ENCODE measurements at places on chromosomes 16 and 17.

- no peak for DNase-seq
Observed at GRCh38 chr16:86011532-86011931, 112.6 kb downstream of the IRF8 start.

GRCh38 chr16:84868328-84868727 lies 48.5 kb downstream of the CRISPLD2 start:
- DNase-seq, result no peak

GRCh38 chr16:4892361-4893102 lies 44.4 kb downstream of the PPL start:
- no peak for DNase-seq

GRCh38 chr17:38428643-38429371 lies 543 bp downstream of the ARHGAP23 start:
- DNase-seq, result no peak

- no peak for DNase-seq
Observed at GRCh38 chr17:40318830-40319391, 9.9 kb downstream of the RARA start.

DNA sequence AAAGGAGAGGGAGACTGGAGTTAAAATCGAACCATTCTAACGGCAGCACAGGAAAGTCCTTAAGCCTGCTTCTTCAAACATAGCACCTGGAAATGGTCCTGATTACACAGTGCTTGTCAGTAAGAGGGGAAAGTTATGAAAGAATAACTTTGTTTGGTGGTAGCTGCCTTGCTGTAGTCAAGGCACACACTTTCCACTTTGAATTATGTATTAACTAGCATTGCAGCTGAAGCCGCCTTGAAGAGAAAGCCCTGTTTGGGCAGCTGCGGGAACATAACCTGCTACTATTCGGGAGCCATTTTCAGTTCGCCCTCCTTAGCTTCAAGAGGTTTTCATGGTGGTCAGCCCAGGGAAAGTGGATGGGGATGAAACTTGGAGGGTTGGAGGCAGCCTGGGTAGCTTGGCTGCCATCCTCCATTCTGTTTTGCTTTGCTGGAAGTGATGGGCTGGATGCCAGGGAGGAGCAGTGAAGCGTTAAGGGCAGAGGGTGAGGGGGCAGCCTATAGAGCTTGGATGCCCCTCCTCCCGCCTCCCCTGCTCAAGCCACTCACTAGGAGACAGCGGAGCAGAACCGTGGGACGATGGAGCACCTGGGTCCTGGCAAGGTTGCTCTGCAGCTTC lies 5.3 kb upstream of the HAS3 start:
- no peak for DNase-seq

- peak; percentile 9 for DNase-seq
Observed at GRCh38 chr17:30939051-30939689, 17.4 kb downstream of the ADAP2 start.

DNA sequence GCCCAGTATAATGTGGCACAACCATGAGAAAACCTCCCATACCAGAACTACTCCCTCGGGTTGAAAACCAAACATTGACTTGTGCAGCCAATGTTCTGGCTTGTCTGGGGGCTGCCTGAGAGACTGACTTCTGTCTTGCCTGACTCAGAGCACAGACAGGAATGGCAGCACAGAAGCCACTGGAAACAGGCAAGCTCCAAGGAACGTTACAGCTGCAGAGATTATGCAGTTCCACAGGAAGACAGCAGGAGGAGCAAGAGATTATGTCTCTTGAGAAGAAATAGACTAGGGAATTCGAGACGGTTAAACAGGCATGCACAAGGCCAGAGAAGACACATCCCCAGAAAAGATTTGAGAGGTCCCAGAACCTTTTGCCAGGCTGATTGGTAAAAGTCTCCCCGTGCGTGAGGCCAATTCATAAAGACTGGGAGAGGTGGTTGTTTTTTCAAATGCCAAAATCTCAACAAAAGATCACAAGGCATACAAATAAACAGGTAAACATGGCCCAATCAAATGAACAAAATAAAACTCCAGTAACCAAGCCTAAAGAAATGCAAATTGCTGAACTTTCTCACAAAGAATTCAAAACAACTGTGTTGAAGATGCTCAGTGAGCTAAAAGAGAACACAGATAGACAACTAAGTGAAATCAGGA lies 90.6 kb upstream of the CDH5 start:
- peak; percentile 33 for DNase-seq

- no peak for DNase-seq
Observed at GRCh38 chr16:57741660-57742191, 6.2 kb downstream of the KATNB1 start.

GRCh38 chr17:57988301-57989250 lies 522 bp upstream of the VEZF1 start:
- DNase-seq, result peak; percentile 58

GRCh38 chr17:35555691-35556090 lies 4.9 kb downstream of the SLFN14 start:
- no peak for DNase-seq

GRCh38 chr17:1481736-1482135 lies 10.8 kb downstream of the MYO1C start:
- DNase-seq, result no peak

DNA sequence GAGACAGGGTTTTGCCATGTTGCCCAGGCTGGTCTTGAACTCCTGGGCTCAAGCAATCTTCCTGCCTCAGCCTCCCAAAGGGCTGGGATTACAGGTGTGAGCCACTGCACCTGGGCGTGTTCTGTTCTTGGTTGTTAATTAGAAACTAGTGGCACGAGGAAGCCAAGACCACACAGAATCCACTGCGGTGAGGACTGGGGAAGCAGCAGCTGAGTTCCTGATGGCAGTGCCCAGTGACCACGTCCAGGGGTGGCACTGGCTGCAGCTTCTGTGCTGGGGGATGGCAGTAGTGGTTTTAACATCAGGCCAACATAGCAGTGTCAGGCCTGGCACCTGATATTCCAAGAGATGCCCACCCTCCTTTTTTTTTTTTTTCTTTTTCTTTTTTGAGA lies 39.7 kb upstream of the NDRG4 start:
- no peak for DNase-seq

DNA sequence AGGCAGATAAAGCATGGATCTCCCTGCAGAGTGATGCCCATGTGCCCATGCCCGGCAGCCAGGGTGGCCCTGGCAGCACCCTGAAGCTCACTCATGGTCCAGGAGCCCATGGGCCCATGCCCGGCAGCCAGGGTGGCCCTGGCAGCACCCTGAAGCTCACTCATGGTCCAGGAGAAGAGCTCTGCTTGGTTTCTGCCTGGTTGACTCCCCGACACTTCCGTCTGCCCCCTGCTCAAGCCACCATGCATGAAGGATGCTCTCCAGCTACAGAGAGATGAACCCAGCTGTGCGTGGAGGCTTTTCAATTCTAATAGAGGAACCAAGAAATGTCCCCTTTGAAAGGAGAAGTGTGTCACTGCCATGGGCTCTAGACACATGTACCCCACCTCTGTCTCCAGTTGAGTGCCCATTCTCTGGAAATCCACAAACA lies 8.7 kb downstream of the CCL17 start:
- DNase-seq, result no peak

GRCh38 chr16:62883509-62883908 lies 847.3 kb upstream of the CDH8 start:
- DNase-seq, result no peak

GRCh38 chr16:85847681-85848601 lies 48.4 kb downstream of the COX4I1 start:
- DNase-seq, result no peak

- peak; percentile 8 for DNase-seq
Observed at GRCh38 chr17:54968988-54969332, 395 bp downstream of the STXBP4 start.

DNA sequence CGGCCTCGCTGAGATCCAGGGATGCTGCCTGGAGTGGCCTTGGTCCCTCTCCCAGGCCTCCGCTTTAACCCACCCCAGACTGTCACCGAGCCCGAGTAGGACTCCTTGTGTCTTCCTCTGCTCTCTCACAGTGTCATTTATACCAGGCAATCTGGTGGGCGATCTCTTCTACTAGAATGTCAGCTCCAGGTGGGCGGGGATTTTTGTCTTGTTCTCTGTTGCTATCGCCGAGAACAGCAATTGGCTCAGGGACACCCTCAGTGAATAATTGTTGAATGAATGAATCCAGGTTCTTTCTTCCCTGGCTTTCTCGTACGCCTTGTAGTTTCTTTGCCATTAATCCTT lies 591 bp downstream of the DHX38 start:
- no peak for DNase-seq

DNA sequence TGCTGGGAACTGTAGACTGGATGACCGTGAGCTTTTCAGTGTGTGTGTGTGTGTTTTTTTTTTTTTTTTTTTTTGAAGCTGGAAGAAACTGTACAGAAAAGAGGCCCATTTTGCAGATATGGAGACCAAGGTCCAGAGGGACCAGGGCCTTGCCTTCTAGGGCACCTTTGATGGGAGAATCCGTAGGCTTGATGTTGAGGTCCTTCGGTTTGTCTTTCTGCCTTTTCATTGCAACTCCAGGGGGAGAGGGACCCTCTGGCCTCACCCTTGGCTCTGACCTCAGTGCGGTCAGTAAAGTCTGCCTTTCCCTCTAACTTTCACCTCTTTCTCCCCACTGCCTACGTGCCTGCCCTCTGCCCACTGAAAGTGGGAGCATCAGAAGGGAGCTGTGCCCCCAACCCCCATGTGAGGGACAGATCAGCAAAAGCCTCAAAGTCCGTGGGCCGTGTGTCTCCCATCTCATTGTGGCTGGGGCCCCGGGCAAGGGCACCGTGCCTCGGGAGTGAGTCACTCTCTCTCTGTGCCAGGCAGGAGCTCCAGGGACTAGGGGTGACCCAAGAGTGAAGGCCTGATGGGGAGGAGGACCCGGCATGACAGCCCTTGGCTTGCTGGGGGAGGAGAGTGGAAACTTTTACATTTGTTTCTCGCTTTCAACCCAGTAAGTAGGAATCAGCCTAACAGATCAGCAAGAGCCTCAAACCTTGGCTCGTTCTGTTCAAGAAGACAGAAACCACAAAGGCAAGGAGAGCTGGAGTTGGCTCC lies 123.6 kb downstream of the CMIP start:
- DNase-seq, result peak; percentile 11

GRCh38 chr16:87953308-87954215 lies 2.3 kb downstream of the BANP start:
- DNase-seq, result no peak

GRCh38 chr16:27258241-27258734 lies 10.3 kb downstream of the NSMCE1 start:
- DNase-seq, result no peak

- no peak for DNase-seq
Observed at GRCh38 chr17:1752425-1753262, 9.2 kb upstream of the SERPINF1 start.

GRCh38 chr16:77972062-77972392 lies 50.3 kb upstream of the CLEC3A start:
- no peak for DNase-seq

GRCh38 chr16:69848637-69849545 lies 86.8 kb downstream of the WWP2 start:
- no peak for DNase-seq

GRCh38 chr16:13441675-13442074 lies 478.3 kb upstream of the ERCC4 start:
- no peak for DNase-seq

- DNase-seq, result peak; percentile 40
Observed at GRCh38 chr17:74513987-74514631, 17.2 kb downstream of the CD300LB start.

- DNase-seq, result no peak
Observed at GRCh38 chr16:57663436-57663835, 4.7 kb upstream of the ADGRG3 start.

DNA sequence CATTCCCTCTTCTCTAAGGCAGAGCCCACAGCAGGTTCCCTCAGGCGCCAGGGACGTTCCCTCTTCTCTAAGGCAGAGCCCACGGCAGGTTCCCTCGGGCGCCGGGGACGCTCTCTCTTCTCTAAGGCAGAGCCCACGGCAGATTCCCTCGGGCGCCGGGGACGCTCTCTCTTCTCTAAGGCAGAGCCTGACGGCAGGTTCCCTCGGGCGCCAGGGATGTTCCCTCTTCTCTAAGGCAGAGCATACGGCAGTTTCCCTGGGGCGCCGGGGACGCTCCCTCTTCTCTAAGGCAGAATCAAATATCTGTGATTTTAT lies 24.3 kb downstream of the ACSF3 start:
- no peak for DNase-seq

GRCh38 chr17:39236981-39237441 lies 11.3 kb upstream of the STAC2 start:
- DNase-seq, result no peak

GRCh38 chr16:4295581-4295980 lies 20.3 kb upstream of the GLIS2 start:
- no peak for DNase-seq

DNA sequence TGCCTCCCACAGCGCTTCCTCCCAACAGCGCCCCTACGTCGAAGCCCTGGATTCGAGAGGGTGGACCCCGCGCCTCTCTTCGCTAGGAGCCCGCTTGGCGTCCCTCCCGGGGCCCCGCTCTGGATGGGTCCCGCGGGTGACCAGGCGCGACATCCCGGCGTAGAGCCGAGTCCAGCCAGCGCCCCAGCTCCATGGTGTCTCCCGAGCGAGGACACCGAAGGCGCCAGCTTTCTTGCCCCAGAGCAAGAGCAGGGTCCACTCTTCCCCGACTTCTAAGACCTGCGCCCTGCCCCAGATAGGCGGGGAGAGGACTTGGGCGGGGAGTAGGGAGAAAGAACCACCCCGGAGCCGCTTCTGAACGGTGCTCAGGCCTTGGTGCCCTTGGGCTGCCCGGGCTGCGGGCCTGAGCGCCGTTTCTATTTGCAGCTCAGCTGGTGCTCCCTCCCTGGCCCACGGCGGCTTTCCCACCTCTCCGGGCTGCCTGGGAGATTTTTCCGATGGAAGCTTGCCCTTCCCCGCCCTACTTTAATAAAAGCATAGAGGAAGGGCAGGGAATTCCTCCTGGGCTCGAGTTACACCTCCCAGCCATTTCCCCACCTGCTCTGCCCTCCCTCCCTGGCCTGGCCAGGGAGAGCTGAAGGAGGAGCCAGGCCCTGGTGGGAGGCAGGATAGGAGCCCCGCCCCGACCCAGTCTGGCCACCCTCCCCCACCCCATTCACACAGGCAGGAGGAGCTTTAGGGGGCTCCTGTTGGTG lies 1.8 kb downstream of the MMP15 start:
- no peak for DNase-seq

GRCh38 chr17:8921147-8921546 lies 44.4 kb downstream of the PIK3R5 start:
- DNase-seq, result no peak

DNA sequence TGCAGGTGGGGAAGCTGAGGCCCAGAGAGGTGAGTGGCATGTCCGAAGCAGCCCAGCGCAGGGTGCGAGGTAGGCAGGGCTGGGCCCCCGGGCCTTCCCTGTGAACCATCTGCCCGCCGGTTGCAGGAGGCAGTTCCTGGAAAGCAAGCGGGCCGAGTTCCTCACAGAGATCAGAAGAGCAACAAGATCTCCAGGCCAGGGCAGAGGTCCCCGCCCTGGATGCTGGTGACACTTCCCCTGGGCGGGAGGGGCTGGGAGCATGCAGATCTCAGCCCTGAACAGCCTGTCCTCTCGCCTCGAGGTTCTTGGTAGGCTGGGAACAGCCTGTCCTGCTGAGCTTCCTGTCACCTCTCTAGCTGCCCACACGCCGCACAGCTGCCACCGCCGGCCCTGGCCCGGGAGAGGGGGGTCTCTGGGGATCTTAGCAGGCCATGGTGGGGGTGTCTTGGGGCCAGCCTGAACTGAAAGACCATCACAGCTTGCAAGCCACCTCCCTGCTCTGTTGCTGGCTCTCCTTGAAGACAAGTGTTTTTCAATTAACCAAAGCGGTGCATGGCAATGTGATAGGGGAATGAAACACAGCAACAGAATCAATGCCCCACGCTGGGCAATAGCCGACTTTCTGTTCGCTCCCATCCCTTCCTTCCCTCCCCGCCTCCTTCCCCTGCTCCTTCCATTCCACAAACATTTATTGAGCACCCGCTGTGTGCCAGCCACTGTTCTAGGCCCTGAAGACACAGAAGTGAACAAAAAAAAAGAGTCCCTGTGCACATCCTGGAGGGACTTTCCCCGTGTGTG lies 31.7 kb downstream of the SOCS1 start:
- DNase-seq, result peak; percentile 84

All from activated CD4-positive, alpha-beta T cell treated with anti-CD3 and anti-CD28 coated beads, Interleukin-2, Interleukin-4, amounts not matched to agents 100 ng/mL and 50 ng/mL, durations not matched to agents 16 hours and 8 hours (primary cell).